Activated T-helper 1 cell treated with anti-CD3 and anti-CD28 coated beads, Interleukin-12 subunit alpha, Interleukin-12 subunit beta, Interleukin-2, Interleukin-4 antibody, amounts not matched to agents 30 ng/mL and 10 ng/mL and 1 ng/mL, durations not matched to agents 14 hours and 24 hours and 36 hours (primary cell): ENCODE measurements at places on chromosomes 11 and 22. TPM values are rescaled to one million over a fixed set of nuclear protein-coding genes. Genes with fewer than 3 reads are reported as not detected.

KCNK4 gene
- total RNA-seq, result 0.16 and 0.29 TPM in 2 replicates

RAPSN gene
- total RNA-seq, result 0.51 and 0.62 TPM in 2 replicates

TUB gene
- 0.24 and 0.29 TPM in 2 replicates for total RNA-seq

DSCAML1 gene
- total RNA-seq, result not detected in 2 replicates

KRTAP5-8 gene
- 0.17 TPM in 1 of 2 replicates, not detected in the other for total RNA-seq

IFITM1 gene
- 208 and 214 TPM in 2 replicates for total RNA-seq

CHRM1 gene
- total RNA-seq, result not detected in 2 replicates

CDC42BPG gene
- total RNA-seq, result 0.29 and 0.44 TPM in 2 replicates

ZNF202 gene
- 26.6 and 27.5 TPM in 2 replicates for total RNA-seq

KREMEN1 gene
- 0.03 TPM in 1 of 2 replicates, not detected in the other for total RNA-seq

CCDC15 gene
- 3.1 and 3.4 TPM in 2 replicates for total RNA-seq

DNA sequence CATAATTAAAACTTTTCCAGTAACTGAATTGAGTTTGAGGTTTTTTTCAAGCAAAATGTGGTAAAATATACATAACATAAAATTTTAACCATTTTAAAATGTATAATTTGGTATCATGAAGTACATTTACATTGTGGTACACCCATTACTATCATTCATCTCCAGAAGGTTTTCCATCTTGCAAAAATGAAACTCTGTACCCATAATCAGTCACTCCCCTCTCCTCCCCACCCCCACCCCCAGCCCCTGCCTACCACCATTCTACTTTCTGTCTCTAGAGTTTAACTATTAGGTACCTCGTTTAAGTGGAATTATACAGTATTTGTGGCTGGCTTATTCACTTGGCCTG is 63.7 kb downstream of the MICAL2 start:
- no peak for DNase-seq

- peak; percentile 6 for DNase-seq
Measured at GRCh38 chr22:31451709-31452571, 37.7 kb downstream of the EIF4ENIF1 start.

- no peak for DNase-seq
Measured at GRCh38 chr11:59706518-59707285, 6.9 kb downstream of the OR10V1 start.

GRCh38 chr11:58837707-58838388 is 6.7 kb downstream of the GLYATL2 start:
- no peak for DNase-seq

DNA sequence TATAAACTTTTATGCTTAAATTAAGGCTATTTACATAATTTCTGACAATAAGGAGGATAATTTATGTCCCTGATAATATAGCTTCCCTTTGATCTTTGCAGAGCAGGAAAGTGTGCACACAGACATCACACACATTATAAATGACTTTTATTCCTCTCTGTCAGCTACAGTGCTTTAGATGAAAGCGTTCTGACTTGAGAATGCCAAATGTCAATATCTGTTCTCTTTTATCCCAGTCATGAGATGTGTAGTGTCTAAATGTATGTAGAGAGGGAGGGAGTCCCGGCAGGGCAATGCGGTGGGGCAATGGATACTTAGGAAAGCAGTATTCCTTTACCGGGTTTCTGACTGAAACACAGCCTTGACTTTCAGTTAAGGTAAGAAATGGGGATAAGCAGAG is 225.4 kb upstream of the CHORDC1 start:
- DNase-seq, result no peak

- peak; percentile 10 for DNase-seq
Measured at GRCh38 chr11:116948391-116948790, 111.0 kb upstream of the APOA1 start.

- no peak for DNase-seq
Measured at GRCh38 chr11:45484326-45484883, 181.0 kb downstream of the CHST1 start.

DNA sequence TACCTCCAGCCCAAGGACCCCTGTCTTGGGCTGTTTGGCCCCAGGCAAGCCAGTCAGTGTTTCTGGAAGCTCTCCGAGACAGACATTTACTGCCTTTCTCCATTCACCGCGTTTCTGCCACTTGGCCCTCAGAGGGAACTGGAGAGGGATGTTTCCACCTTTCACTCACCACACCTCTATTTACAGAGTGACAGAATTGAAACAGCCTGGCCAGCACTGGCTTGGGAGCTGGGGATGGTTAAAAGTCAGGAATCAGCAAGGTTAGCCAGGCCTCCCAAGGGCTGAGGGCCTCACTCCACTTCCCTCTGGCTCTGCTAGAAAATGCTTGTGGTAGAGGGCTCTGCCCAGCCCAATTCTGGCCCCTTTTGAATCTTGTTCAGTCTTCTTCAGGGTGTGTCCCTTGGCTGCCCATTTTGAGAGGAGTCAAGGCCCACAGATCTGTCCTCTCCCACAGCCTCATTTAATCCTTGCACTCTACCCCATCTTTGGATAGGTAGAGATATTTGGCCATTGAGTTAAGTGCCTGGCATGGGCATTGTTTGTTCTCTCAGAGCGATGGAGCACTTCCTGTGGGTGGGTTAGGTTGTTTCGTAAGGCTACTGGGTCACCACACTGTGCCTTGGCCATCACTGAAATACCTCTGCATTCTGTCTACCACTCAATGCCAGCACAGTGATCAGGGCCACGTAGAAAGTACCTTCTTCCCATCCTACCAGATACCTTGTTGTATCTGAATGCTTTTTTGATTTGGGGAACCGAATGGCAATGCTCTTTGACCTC is 119.2 kb downstream of the MICAL2 start:
- no peak for DNase-seq

GRCh38 chr11:65796726-65797601 is 10.1 kb downstream of the OVOL1 start:
- DNase-seq, result no peak

GRCh38 chr11:9594267-9595046 is 21.0 kb downstream of the WEE1 start:
- no peak for DNase-seq

- DNase-seq, result no peak
Measured at GRCh38 chr11:61272731-61273130, 22.4 kb downstream of the VWCE start.

DNA sequence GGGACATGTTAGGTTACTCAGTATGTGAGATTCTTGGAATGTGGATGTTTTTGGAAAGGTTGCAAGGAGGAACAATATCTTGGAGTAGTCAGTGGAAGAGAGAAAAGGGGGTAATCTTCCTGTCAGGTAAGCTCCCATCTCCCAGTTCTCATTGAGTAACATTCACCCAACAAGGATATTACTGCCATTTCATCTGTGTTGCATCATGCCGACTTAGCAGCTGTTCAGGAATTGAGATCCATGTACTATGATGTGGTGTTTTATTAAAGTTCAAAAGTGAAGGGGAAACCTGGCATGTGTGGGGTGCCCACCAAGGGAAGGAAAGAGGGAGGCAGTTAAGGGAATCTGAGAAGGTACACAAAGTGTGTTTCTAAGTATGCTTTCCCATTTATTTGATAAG is 58.4 kb upstream of the RASSF10 start:
- no peak for DNase-seq

- DNase-seq, result no peak
Measured at GRCh38 chr22:37923927-37924326, 17.8 kb downstream of the MICALL1 start.

GRCh38 chr22:49137206-49137840 is 690.4 kb downstream of the BRD1 start:
- DNase-seq, result no peak

- no peak for DNase-seq
Measured at GRCh38 chr11:59394186-59394585, 32.0 kb downstream of the OR5A2 start.

DNA sequence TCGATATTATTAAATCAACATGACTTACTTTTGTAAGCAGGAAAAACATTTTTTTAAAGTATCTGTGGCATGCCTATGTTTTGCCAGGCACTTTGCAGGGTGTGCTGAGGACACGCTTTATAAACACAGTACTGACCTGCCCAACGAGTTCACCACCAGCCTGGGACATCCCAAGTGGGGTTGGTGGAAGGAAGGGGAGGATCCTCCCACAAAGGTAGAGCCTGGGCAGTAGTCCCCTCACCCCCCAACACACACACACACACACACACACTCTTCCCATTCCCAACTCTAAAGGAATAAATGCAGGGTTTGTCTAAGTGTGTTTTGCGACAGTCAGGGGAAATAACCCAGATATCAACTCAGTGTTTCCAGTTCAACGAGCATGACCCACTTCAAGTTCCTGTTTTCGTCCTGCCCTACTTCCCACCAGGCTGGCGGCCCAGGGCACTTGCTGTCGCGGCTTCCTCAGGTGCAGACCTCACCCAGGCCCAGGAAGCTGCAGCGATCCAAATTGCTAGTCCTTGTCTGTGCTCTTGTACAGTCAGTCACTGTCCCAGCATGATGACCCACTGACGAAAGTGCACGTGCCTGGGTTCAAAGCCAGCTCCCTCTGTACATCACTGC is 3.1 kb downstream of the CERK start:
- DNase-seq, result peak; percentile 28

GRCh38 chr11:12219757-12220156 is 109.4 kb downstream of the MICAL2 start:
- DNase-seq, result no peak

DNA sequence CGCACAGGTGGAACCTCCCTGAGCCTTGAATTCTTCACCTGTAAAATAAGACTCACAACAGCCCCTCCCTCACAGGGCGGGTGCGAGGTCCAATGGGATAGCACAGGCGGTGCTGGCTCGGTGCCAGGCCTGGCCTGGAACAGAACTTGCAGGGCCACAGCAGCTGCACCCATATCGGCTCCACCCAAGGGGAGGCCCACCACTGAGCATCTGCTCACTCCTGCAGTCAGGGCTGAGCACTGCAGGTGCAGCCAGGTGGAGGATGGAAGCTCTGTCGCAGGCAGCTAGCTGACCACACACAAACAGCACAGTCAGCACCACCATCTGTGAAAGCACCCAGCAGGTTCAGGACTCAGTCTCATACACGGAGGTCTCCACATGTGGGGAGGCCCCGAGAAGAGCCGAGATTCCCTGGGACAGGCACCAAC is 19.6 kb downstream of the VPS37C start:
- no peak for DNase-seq

- no peak for DNase-seq
Measured at GRCh38 chr22:26887456-26887855, 230.1 kb downstream of the MIAT start.

DNA sequence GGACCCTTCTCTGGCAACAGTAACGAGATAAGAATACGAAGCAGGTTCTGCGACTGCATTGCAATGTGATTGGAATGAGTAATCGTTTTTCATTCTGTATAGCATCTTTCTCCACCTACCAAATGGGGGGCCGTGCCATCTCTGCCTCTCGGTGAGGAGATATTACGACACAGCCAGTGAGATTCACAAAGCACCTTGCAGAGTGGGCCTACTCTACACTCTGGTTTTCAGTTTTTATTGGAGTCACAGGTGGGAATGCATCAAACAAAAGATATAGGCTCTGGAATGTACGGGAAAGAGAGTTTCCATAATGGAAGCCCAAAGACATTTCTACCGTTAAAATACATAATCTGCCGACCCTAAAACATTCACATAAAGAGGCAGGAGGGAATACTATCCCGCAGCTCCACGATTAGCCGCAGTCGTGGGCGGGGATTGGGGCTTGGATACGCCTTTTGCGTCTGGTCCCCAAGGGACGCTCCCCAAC is 423 bp upstream of the RTN3 start:
- no peak for DNase-seq

DNA sequence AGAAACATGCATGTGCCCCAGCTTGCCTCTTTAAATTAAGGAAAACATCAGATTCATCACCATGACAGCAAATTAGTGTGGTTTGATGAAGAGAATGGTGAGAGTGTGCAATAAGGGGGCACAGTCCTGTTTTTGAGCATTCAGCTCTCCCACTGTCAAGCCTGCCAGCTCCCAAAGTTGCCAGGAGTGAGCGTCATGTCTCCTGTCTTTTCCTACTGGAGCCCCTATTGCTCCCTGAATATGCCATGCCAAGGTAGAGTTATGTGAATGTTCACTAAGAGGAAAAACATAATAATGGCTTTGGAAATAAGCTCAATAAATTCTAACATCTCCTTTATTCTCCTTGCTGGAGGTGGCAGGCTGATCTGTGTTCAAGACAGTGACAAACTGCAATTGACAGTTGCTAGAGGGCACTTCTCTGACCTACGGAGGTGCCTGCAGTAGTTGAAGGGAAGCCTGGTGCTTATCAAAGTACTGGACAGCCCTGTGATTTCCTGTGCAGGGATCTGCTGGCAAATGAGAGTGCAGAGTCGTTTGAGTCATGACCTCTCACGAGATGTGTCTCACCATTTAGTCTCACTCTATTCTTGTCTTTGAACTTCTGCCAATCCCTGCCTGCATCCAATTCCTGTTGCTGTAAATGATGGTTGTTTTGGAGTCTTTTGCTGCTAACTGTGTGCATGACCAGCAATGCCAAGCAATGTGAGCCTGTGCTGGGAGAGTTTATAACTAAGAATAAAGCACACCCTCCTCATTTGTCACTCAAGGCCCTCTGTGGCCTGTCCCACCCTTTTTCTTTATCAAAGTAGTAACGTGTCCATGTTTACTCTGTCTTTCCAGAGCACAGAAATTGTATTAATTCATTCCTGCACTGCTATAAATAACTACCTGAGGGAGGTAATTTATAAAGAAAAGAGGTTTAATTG is 34.8 kb downstream of the MRGPRX2 start:
- DNase-seq, result no peak

- DNase-seq, result peak; percentile 63
Measured at GRCh38 chr22:36757668-36758211, 18.2 kb downstream of the IFT27 start.
